ENCODE measurements at places on chromosomes 5 and 9.

GRCh38 chr5:173736374-173736773 is 119.9 kb upstream of the BOD1 start:
- no peak overlapping the region for H3K4me3 ChIP-seq
- H3K27ac ChIP-seq = no peak overlapping the region
- no peaks in the 10 kb centered on the region for H3K36me3 ChIP-seq
- DNase-seq = no peak
- no peaks in the 10 kb centered on the region for H3K27me3 ChIP-seq
- no peaks in the 10 kb centered on the region for H3K4me1 ChIP-seq

DNA sequence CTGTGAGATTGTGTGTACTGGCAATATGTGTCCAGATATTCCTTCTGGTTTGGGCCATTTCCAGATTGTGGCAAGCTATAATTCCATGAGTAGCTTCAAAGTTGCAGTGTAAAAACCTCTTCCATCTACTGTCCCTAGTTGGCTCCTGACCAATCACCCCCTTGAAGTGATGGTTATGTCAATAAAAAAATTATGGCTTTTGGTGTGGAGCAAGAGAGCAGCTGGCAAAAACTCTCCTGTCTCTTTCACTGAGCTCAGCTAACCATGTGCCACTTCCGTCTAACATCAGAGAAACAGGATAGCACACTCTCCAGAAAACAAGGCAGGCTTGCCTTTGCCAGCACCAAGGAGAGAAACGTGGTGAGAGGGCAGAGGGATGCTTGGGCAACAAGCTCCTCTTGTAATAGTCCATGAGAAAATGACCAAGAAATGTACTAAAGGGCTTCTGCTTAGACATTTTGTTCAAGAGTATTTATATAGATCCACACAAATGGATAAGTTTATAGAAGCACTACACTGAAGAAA is 914.4 kb upstream of the SEMA6A start:
- H3K27me3 ChIP-seq = no peaks in the 10 kb centered on the region
- DNase-seq = no peak
- H3K27ac ChIP-seq = no peak overlapping the region
- no peaks in the 10 kb centered on the region for H3K36me3 ChIP-seq
- no peak overlapping the region for H3K4me3 ChIP-seq

DNA sequence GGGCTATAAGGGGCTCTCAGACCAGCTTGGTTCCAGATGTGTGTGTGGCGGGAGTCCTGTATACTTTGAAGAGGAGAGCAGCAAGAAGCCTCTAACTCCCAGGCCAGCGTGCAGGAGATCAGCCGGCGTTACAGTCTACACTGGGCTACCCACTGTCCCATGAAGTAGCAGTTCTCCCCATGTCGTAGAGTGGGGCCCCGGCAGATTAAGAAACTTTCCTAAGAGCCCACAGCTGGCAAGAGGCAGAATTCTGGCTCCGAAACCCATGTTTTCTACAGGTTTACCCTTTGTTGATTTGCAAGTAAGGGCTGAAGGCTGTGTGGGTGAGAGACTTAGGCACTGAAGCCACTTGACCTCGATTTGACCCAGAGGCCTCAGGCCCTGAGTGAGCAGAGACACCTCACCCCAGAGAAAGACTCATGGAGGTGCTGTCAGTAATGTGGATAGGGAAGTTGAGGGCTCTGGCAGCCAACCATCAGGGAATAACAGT is 881 bp upstream of the B4GALT1 start:
- H3K4me3 ChIP-seq = peak overlapping the region; percentile 31
- H3K27me3 ChIP-seq = no peaks in the 10 kb centered on the region
- no peaks in the 10 kb centered on the region for H3K36me3 ChIP-seq
- H3K27ac ChIP-seq = peak overlapping the region; percentile 72
- no peak for DNase-seq
- H3K4me1 ChIP-seq = peaks cover 37% of the 10 kb centered on the region

- no peaks in the 10 kb centered on the region for H3K36me3 ChIP-seq
- no peak overlapping the region for H3K4me3 ChIP-seq
- no peak for DNase-seq
- H3K4me1 ChIP-seq = no peaks in the 10 kb centered on the region
- H3K27me3 ChIP-seq = no peaks in the 10 kb centered on the region
- no peak overlapping the region for H3K27ac ChIP-seq
Measured at GRCh38 chr5:13354611-13355010, 589.9 kb downstream of the DNAH5 start.

GRCh38 chr9:120480707-120481106 is 99.3 kb downstream of the CDK5RAP2 start:
- no peak overlapping the region for H3K4me3 ChIP-seq
- H3K4me1 ChIP-seq = peaks cover 6% of the 10 kb centered on the region
- no peaks in the 10 kb centered on the region for H3K27me3 ChIP-seq
- DNase-seq = no peak

Data from keratinocyte (primary cell).